ENCODE measurements at places on chromosomes 2 and 18.

DNA sequence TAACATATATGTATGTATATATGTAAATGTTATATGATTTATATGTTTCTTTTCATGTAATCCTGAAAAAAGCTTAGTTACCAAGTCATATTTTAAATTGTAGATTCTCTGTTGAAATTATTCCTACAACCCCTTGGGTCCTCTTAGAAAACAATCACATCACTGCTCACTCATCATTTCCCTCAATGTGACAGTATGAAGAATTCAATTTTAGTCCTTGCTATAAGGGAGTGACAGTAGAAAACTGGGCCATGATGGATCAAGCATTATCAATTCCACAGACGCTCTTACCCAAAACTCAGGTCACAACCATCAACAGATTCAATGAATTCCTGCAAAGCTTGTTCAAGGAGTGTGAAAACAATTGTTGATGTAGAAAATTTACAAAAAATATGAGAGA is 1389.5 kb upstream of the ACVR2A start:
- DNase-seq, result no peak

- DNase-seq, result no peak
These were observed 125.9 kb downstream of the BCL2L11 start for GRCh38 chr2:111246620-111247061.

GRCh38 chr2:14336759-14337382 is 295.6 kb upstream of the LRATD1 start:
- DNase-seq, result no peak

DNA sequence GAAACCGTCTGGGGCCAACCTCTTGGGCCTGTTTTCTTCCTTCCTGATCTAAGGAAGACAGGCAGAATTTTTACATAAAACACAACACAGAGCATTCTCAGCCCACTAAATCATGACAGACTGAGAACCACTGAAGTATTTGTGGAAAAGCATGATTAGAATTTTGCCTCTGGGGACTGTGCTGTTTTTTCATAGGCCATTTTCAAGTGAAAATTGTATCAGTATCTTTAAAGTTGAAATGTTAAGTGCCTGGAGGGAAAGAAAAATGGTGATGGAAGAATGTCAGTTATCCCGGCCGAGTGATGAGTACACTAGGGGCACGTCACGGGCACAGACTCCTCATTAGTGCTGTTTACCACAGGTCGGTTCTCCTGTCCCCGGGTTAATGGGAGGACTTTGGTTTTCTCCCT is 36.9 kb downstream of the EHD3 start:
- no peak for DNase-seq

- peak; percentile 50 for DNase-seq
These were observed 150.6 kb downstream of the RTN4 start for GRCh38 chr2:54899576-54900200.

GRCh38 chr2:71336802-71337201 is 5.2 kb downstream of the ZNF638 start:
- DNase-seq, result peak; percentile 30

DNA sequence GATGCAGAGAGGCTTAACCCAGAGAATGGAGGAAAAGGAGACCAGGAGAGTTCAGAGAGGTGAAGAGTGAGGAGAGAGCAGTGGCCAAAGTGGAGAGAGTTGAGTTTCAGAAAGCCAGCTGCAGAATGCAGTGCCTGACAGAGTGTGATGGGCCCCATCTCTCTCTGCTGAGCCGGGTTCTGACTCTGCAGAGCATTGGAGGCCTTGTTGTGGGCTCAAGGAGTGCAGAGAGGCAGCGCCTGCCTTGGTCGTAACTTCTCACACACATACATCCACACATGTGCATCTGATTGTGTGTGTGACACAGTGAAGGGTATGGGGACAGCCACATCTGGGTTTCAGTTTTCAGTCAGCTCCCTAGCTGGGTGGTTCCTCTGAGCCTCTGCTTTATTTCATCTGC is 58.8 kb downstream of the AGAP1 start:
- DNase-seq, result no peak

GRCh38 chr2:152278526-152278925 is 56.4 kb upstream of the FMNL2 start:
- DNase-seq, result no peak

- DNase-seq, result no peak
These were observed 14.4 kb downstream of the FBLN7 start for GRCh38 chr2:112152476-112153178.

DNA sequence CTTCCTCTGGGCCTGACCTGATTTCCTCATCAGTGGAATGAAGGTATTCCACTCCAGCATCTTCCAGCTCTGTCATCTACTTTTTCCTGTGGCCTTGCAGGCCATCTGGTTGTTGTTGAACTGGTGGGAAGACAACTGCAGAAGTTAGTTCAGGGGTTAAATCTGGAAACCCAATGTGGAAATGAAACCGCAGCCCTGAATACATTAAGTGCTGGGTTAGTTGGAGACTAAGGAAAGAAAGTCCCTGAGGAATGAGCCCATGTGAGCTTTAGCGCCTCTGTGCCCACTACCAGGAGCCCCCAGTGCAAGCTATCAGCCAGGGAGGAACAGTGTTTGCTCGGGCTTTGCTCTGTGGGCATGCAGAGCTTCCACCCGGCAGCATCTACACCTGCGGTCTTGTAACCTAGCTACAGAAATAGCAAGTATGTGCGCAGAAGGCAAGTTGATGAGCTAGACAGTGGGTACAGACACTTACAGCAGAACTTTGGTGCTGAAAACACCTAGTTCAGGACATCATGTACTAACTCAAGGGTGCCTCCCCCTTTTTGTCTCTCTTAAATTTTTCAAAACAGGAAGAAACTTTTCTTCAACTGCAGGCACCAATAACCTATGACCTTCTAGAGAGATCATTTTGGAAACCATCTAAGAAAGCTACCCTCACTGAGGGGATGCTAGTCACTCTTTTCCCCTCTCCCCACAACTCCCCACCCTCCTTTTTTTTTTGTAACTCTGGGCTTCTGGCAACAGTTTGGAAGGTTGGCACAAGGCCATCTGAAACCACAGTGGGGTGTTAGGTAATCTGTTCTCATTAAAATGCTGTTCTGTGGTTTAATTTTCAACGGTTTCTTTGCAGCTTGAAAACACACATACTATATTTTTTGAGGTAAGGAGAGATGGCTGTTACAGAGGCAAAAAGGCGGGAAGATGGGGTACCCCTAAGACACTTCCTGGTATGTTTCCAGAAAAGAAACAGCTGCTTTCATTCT is 18.3 kb upstream of the CXCR4 start:
- DNase-seq, result no peak

- DNase-seq, result no peak
These were observed 39.7 kb downstream of the L3MBTL4 start for GRCh38 chr18:6374935-6375529.
